EH (cell line): ENCODE measurements at places on chromosomes 6 and 20.

DNA sequence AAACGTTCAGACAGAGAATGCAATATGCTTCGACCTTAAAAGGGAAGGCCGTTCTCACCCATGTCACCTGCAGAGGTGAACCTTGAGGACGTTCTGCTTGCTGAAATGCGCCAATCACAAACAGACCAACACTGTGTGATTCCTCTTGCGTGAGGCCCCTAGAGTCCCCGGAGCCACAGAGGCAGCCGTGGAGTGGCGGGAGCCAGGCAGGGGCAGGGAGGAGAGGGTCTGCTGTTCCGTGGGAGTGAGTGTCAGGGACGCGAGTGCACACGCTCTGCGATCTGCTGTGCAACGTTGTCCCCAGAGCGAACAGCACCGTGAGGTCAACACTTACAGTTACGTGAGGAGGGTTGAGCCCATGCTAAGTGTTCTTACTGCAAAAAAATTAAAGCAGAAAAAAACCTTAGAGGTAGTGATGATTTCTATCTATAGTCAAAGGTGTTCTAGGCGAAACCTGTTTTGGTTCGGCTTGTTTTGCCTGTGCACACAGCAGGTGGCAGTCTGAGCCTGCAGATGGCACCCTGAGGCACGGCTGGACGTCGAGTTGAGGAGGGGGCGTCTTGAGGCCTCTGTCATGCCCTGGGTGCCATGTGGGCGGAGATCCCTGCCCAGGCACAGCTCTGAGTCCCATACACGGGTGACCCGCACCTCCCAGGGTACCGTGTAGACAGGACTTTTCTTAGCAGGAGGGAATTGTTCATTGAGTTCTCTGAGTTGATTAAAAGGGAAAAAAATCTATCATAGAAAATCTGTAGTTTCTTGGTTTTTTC is 71.7 kb upstream of the FRMD1 start:
- no peak for DNase-seq

- peak; percentile 41 for DNase-seq
Measured at GRCh38 chr6:72966628-72967280, 258.5 kb downstream of the KHDC1L start.

DNA sequence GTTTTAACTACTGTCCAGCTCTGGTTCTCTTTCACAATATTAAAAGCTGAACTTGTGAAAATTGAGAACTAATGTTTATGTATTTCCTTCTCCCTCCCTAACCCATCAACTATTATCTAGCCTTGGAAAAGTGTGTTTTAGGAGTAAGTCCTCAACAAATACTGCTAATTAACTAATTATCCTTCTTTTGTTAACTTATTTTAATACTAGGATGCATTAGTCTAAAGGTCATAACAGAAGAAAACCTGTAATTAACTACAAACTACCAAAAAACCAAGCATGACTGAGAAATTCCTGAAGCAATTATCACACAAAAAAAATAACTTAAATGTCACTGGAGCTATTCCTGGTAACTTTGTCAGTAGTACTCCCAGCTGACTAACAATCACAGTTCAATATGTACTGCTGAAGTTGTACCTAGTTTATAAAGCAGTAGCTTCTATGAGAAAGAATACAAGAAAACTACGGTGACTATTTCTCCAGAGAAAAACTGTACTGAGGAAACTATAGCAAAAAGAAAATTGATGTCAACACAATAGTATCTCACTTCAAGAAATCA is 301.9 kb downstream of the LAMA2 start:
- peak; percentile 65 for DNase-seq

- no peak for DNase-seq
Measured at GRCh38 chr6:149924206-149924932, 1.4 kb upstream of the RAET1G start.

GRCh38 chr6:92748131-92748530 is 671.2 kb downstream of the EPHA7 start:
- DNase-seq: no peak

- no peak for DNase-seq
Measured at GRCh38 chr6:44627091-44627882, 239.8 kb downstream of the CDC5L start.
